ENCODE measurements at places on chromosomes 5 and 9.

- H3K4me3 ChIP-seq: no peak overlapping the region
- peaks cover 15% of the 10 kb centered on the region for H3K4me1 ChIP-seq
- no peak for DNase-seq
- no peaks in the 10 kb centered on the region for H3K27me3 ChIP-seq
- no peak overlapping the region for H3K27ac ChIP-seq
- H3K36me3 ChIP-seq: no peaks in the 10 kb centered on the region
Measured at GRCh38 chr5:10120934-10121333, 128.8 kb downstream of the ATPSCKMT start.

DNA sequence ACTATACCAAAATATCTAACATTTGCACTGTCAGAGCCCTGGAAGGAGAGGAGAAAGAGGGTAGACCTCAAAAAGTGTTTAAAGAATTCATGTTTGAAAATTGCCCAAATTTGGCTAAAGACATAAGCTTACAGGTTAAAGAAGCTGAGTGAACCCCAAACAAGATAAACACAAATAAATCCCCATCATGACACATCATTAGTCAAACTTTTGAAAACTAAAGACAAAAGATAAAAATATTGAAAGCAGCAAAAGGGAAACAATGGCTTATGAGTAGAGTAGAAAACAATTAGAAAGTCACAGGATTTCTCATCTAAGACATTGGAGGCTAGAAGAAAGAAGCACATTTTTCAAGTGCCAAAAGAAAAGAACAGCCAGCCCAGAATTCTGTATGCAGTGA lies 6.1 kb upstream of the UBLCP1 start:
- H3K27ac ChIP-seq: no peak overlapping the region
- no peak overlapping the region for H3K4me3 ChIP-seq
- no peak for DNase-seq

GRCh38 chr9:94794476-94795167 lies 68.1 kb downstream of the AOPEP start:
- no peak for DNase-seq
- no peaks in the 10 kb centered on the region for H3K27me3 ChIP-seq
- no peak overlapping the region for H3K27ac ChIP-seq
- H3K4me3 ChIP-seq: no peak overlapping the region
- H3K36me3 ChIP-seq: peaks cover 16% of the 10 kb centered on the region

GRCh38 chr5:149731332-149731616 lies 1.2 kb downstream of the PPARGC1B start:
- peaks cover 67% of the 10 kb centered on the region for H3K4me1 ChIP-seq
- H3K4me3 ChIP-seq: peak overlapping the region; percentile 92
- no peaks in the 10 kb centered on the region for H3K27me3 ChIP-seq
- no peaks in the 10 kb centered on the region for H3K36me3 ChIP-seq
